Stimulated activated CD4-positive, alpha-beta T cell treated with anti-CD3 and anti-CD28 coated beads, TNF-alpha, amount 100 ng/mL, for 1 hour (primary cell): ENCODE measurements at places on chromosomes 1 and 21.

- no peak for DNase-seq
These were observed 5.9 kb downstream of the CEP85 start for GRCh38 chr1:26239936-26240335.

DNA sequence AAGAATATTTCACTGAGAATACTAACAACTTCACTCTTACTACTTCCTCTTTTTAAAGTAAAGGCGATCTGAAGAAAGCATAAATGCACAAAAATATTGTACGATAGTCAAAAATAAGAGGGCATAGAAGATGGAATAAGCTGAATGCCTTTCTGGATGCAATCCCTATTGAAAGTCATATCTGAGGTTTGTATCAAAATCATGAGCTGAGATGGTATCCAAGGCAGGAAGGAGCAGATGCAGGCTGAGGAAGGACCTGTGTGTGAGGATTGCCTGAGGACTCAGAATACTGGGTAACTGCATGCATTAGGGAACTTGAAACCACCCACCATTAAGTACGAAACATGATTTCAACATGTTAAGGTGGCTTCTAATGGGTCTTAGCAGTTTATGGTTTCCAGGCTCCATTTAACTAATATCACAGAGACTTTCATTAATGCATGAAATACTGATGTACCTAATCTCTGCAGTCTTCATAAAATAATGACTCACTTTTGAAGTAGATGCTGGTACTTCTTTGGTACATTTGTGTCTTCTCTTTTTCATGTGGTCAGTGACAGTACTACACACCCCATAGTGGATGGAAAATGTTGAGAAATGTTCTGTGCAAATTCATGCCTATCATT lies 29.6 kb upstream of the RGS1 start:
- no peak for DNase-seq

- no peak for DNase-seq
These were observed 148.0 kb downstream of the GALNT2 start for GRCh38 chr1:230215031-230215430.

GRCh38 chr1:196372896-196373536 lies 235.2 kb downstream of the KCNT2 start:
- no peak for DNase-seq

- no peak for DNase-seq
These were observed 214.5 kb downstream of the HIVEP3 start for GRCh38 chr1:41704196-41704595.

- DNase-seq = no peak
These were observed at the start of gene SGIP1 for GRCh38 chr1:66533804-66534740. Gene SGIP1, plus strand, starts transcription at chr1:66534153. Its CDS starts 206 bp downstream, at chr1:66534359.

DNA sequence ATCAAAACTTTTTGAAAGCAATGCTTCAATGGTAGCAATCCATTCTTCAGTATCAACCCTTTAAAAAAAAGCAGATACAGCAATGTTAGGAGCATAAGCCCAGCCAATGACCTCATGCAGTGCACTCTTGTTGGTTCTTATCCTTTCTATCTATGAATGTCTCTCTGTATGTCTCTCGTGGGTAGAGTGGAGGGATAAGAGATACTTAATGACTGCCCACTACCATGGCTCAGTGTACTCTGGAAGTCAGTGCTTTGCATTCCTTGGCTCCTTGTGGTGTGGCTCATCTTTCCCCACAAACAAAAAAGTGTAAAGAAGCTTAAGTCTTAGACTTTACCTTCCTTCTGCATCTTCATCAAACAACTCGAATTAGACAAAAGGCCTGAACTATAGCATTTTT lies 50.3 kb downstream of the PCSK9 start:
- no peak for DNase-seq

- DNase-seq = no peak
These were observed 1.7 kb upstream of the PDE9A start for GRCh38 chr21:42651515-42652401.

DNA sequence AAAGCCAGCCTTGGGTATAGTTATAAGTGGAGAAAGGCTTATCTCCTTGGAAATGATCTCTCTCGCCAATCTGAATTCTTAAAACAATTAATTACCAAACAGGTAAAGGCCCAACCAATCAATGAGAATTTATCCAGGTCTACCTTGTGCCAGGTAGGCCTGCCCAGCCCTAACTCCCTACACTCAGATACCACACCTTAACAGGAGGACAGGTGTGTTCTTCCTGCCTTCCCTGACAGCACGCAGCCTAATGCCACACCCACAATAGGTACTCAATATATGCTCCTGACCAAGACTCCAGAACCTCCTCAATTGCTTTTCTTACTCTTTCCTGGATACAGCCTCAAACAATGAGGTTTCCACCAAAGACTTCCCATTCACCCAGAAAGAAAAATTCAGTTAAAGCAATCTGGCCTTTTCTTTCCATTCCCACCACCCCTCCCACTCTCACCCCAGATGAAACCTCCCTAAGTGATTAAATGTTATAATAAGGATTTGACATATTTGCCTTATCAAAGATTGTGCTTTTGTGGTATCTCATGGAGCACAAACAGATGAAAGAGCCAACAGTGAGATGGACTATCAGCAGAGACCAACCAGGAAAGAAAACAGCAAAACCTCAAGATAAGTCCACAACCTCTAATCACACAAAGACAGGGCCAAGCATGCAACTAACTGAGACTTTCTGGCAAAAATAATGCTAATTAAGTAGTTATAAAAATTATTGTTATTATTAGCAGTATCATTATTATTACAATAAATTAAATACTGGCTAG lies 25.6 kb downstream of the TRABD2B start:
- DNase-seq = no peak

- no peak for DNase-seq
These were observed 8.8 kb upstream of the BTG2 start for GRCh38 chr1:203296460-203297073.

GRCh38 chr1:44238660-44239059 lies 25.4 kb downstream of the DMAP1 start:
- DNase-seq = no peak

GRCh38 chr1:1236945-1237873 lies 5.2 kb downstream of the B3GALT6 start:
- DNase-seq = no peak

DNA sequence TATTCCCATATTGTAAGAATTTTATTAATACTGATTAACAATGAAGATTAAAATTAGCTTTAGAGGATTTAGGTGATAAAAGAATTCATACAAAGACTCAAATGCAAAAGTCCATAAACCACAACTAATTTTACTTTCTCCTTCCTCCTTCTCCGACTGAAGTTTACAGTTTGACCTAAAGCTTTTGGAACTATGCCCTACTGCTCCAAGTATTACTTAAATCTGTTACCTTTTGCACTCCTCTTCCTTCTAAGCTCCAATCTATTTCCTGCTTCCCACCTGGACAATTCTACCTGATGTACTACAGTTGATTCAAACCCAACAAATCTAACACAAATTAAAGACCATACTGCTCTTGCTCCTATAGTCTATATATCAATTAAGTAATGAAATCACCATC lies 36.3 kb downstream of the ANKRD13C start:
- DNase-seq = no peak

DNA sequence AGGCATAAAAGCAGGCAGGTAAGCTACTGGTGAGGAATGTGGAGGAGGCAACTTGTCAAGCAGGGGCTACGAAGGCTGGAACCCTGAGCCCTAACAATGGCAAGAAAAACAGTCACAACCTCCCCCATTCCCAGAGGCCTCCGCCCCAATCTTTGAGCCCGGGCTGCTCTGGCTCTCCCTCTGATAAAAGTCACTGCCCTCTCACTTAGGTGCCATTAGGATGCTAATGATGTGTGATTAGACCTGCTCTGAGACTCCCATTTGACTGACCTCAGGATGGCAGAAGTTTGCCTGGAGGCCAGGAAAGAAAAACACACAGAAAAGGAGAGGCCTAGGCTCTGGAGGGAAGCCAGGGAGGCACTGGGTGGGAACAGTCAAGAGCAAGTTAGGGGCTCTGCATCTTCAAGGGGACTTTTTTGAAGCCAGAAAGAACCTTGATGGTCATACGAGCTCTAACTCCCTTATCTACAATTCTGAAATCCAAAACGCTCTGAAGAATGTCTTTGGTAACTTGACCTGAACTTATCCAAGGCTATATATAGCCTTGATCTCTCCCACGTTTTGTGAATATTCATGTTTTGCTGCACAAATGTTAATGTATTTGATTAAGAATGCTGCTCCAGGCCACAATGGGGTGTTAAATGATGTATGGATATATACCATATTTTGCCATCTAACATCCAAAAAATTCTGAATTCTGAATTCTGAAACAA lies 98.9 kb downstream of the TRABD2B start:
- DNase-seq = no peak

GRCh38 chr1:93306920-93307319 lies 38.8 kb upstream of the DR1 start:
- no peak for DNase-seq
